ENCODE measurements at places on chromosomes 5 and 9. TPM values are rescaled to one million over a fixed set of nuclear protein-coding genes. Genes with fewer than 3 reads are reported as not detected.

ADAMTS6 gene
- 20.8 TPM for total RNA-seq

LCN2 gene
- not detected for total RNA-seq

GRCh38 chr9:37904445-37905130 is 661 bp upstream of the SLC25A51 start:
- DNase-seq, result no peak

DNA sequence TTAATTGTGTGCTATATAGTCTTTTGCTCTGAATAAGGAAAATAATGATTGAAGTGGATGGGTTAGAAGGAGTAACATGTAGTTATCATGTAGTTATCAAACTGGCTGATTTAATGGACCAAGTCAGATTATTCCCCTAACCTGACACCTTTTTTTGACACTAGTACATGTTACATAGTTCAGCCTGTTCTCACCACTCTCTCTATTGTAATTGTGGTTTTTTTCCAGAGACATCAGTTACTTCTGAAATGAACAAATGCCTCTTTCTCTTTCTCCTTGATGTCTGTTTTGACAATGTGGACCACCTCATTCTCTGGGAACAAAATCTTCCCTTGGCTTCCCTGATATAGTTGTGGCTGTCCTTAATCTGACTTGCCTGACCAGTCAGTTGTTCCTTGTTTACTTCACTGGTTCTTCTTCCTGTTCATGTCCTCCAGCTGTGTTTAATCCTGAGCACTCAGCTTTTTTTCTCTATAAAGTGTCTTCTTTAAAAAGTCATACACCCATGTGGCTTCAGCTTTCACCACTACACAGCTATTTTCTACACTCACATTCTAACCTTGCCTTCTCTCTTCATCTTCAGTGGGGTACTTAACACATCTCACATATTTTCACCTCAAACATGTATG is 243.4 kb downstream of the ARRDC3 start:
- DNase-seq, result no peak

SOX30 gene
- total RNA-seq, result 0.11 TPM

NEURL1B gene
- 2.8 TPM for total RNA-seq

- DNase-seq, result peak; percentile 89
Measured at GRCh38 chr9:36136272-36136893, at the start of gene GLIPR2. TSS of gene GLIPR2 (plus strand) at chr9:36136733. CDS start at chr9:36136779, 46 bp downstream.
